ENCODE measurements at places on chromosomes 11 and 22. TPM values are rescaled to one million over a fixed set of nuclear protein-coding genes. Genes with fewer than 3 reads are reported as not detected.

GRCh38 chr22:37697538-37697835 is 639 bp downstream of the TRIOBP start:
- peaks cover 3% of the 10 kb centered on the region for H3K27me3 ChIP-seq
- peaks cover 9% of the 10 kb centered on the region for H3K36me3 ChIP-seq
- no peak overlapping the region for H3K27ac ChIP-seq
- H3K4me3 ChIP-seq, result no peak overlapping the region

DNA sequence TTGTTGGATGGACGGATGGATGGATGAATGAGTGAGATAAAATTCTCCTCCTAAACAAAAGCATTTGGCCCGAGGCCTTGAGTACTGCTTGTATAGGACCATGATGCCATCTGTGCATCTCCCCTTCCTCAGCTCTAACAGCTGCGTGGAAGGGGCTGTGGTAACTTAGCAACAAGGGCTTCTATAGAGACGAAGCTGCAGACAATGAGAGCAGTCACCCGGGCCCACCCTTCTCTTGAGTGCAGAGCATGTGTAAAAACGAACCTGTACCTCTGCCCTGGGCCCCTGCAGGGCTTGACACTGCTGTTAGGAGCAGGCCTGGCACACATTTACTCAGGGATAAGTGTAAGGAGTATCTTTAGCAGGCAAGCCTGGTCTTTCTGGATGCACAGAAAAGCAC is 391.5 kb downstream of the CADM1 start:
- no peaks in the 10 kb centered on the region for H3K36me3 ChIP-seq
- no peak for DNase-seq
- no peak overlapping the region for H3K4me3 ChIP-seq
- H3K27ac ChIP-seq, result no peak overlapping the region
- H3K4me1 ChIP-seq, result no peaks in the 10 kb centered on the region

- no peak for DNase-seq
- H3K27me3 ChIP-seq, result no peaks in the 10 kb centered on the region
- no peaks in the 10 kb centered on the region for H3K36me3 ChIP-seq
Measured at GRCh38 chr11:78299000-78299710, 110.4 kb downstream of the USP35 start.

GRCh38 chr22:30523646-30524489 is 18.4 kb upstream of the SEC14L4 start:
- H3K4me1 ChIP-seq, result no peaks in the 10 kb centered on the region
- no peak overlapping the region for H3K27ac ChIP-seq
- DNase-seq, result no peak

GRCh38 chr22:38335077-38335476 is 17.8 kb upstream of the CSNK1E start:
- peaks cover 2% of the 10 kb centered on the region for H3K27me3 ChIP-seq
- no peaks in the 10 kb centered on the region for H3K36me3 ChIP-seq
- peak overlapping the region; percentile 56 for H3K4me3 ChIP-seq
- DNase-seq, result no peak

DNA sequence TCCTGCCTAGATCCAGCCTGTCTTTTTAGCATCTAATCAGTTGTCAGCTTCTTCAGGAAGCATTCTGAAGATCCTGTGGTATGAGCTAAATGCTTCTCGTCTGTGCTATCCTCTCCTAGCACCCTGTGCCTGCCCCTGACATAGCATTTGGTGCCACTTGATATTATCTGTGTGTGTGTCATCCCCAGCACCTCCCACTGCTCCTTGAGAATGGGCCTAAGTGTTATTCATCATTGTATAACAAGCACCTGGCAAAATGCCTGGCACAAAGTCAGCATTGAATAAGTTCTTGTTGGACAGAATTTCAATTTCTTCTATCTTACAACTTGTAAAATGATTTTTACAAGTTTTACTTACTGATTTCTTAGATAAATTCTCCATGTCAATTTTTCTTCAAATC is 28.1 kb upstream of the OLFML1 start:
- H3K27ac ChIP-seq, result no peak overlapping the region
- DNase-seq, result peak; percentile 43
- peaks cover 6% of the 10 kb centered on the region for H3K4me1 ChIP-seq
- no peak overlapping the region for H3K4me3 ChIP-seq

GRCh38 chr11:18088966-18089365 is 16.9 kb downstream of the SAAL1 start:
- H3K27me3 ChIP-seq, result no peaks in the 10 kb centered on the region
- H3K4me3 ChIP-seq, result no peak overlapping the region
- DNase-seq, result no peak
- no peak overlapping the region for H3K27ac ChIP-seq

DNA sequence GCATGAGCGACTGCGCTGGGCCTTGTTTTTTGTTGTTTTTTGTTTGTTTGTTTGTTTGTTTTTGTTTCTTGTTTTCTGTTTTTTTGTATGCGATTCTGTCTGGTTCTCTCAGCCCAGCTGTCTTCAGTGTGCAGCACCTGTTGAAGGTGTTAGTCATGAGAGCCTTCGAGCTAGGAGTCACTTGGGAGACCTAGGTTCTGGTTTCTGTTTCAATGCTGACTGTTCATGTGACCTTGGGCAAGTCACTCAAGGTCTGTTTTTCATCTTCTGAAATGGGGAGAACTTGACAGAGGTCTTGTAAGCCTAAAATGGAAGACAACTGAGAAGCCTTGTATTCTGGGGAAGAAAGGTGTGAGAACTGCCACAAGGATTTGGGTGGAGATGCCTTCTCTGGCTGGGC is 1.8 kb downstream of the DCPS start:
- DNase-seq, result no peak
- H3K36me3 ChIP-seq, result peaks cover 15% of the 10 kb centered on the region
- peaks cover 2% of the 10 kb centered on the region for H3K27me3 ChIP-seq
- H3K4me1 ChIP-seq, result peaks cover 40% of the 10 kb centered on the region

GRCh38 chr11:61791737-61792309 is 576 bp downstream of the TMEM258 start:
- H3K4me1 ChIP-seq, result peaks cover 35% of the 10 kb centered on the region
- H3K4me3 ChIP-seq, result peak overlapping the region; percentile 99
- DNase-seq, result peak; percentile 86
- H3K27me3 ChIP-seq, result no peaks in the 10 kb centered on the region
- peaks cover 15% of the 10 kb centered on the region for H3K36me3 ChIP-seq
- H3K27ac ChIP-seq, result peak overlapping the region; percentile 100

DNA sequence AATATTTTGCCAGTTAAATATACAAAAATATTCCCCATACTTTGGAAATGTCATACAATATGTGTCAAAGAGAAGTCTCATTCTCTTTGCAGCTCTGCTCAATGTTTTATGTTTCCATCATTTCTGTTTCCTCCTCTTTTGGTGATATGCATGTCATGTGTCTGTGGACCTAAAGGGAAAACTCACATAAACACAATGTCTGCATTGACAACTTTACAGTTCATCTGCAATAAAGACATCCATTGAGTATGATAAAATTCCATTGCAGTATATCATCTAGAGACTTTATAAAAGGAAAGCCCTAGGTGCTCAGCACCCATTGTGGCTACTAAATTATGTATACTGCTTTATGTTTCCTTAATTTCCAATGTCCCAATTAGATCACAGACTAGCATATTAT is 461.3 kb upstream of the FAT3 start:
- H3K36me3 ChIP-seq, result no peaks in the 10 kb centered on the region
- H3K27ac ChIP-seq, result no peak overlapping the region
- no peaks in the 10 kb centered on the region for H3K4me1 ChIP-seq
- H3K27me3 ChIP-seq, result no peaks in the 10 kb centered on the region
- H3K4me3 ChIP-seq, result no peak overlapping the region

- no peak overlapping the region for H3K27ac ChIP-seq
- H3K27me3 ChIP-seq, result no peaks in the 10 kb centered on the region
- no peak for DNase-seq
Measured at GRCh38 chr11:104652996-104653395, 245.3 kb downstream of the CASP12 start.

ZNF215 gene
- 5.4 TPM for total RNA-seq

OR4D5 gene
- total RNA-seq, result not detected

RAB38 gene
- 1.5 TPM for total RNA-seq

PARVG gene
- not detected for total RNA-seq

SYCE3 gene
- not detected for total RNA-seq

PHRF1 gene
- total RNA-seq, result 25.3 TPM

LMO1 gene
- total RNA-seq, result not detected

Data from HFFc6 (cell line).